NCI-H1092 treated with DMSO at 0.1 percent for 48 hours (cell line): ENCODE measurements at places on chromosomes 5 and 9.

DNA sequence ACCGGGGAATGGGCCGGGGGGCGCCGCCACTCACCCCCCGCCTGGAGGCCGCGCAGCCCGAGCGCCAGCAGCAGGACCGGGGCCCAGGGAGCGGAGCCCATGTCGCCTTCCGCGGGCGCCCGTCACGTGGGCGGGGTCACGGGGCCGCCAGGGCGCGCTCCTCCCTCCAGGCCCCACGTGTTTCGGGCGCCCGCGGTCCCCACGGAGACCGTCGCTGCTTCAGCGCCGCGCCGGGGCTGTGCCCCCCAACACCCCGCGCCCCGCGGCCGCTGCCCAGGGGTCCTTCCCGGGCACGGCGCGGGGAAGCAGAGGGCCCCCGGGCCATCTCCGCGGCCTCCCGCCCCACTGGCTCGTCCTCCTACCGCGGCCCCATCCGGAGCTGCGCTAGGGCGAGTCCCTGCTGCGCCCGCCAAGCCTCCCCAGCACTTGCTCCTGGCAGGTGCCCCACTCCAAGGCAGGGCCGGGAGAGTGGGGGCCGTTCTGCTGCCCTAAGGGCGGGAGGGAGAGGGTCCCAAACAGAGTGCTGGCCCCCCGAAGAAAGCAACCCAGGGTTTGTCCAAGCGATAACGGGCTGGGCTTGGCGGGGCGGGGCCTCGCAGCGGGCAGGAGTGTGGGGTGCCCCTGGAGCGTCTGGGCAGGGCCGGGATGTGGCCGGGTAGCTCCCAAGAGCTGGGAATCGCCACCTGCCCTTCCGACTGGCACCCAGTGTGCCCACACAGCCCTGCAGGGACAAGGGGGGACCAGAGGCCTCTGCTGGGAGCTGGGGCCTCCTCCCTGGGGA is at the start of gene DPP7:
Gene DPP7, minus strand, starts transcription at position 121 of the 781 bp plus-strand sequence. Its CDS starts 20 bp downstream, at position 101.
- peak; percentile 17 for DNase-seq

GRCh38 chr9:89502038-89502601 is 4.2 kb upstream of the SEMA4D start:
- no peak for DNase-seq

DNA sequence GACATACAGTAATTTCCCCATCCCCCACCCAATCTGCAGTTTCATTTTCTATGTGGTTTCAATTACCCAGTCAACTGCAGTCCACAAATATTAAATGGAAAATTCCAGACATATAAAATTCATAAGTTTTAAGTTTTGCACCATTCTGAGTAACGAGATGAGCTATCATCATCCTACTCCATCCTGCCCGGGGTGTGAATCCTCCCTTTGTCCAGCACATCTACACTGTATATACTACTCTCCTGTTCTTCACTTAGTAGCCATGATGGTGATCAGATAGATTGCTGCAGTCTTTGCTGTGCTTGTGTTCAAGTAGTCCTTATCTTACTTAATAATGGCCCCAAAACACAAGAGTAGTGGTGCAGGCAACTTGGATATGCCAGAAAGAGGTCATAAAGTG is 11.3 kb downstream of the OXCT1 start:
- DNase-seq, result no peak

GRCh38 chr5:14417276-14417730 is 164.3 kb upstream of the OTULINL start:
- DNase-seq, result no peak

- no peak for DNase-seq
Observed at GRCh38 chr5:142492781-142493281, 168.0 kb upstream of the SPRY4 start.

- DNase-seq, result peak; percentile 19
Observed at GRCh38 chr5:101728933-101729332, 567.2 kb downstream of the SLCO4C1 start.

DNA sequence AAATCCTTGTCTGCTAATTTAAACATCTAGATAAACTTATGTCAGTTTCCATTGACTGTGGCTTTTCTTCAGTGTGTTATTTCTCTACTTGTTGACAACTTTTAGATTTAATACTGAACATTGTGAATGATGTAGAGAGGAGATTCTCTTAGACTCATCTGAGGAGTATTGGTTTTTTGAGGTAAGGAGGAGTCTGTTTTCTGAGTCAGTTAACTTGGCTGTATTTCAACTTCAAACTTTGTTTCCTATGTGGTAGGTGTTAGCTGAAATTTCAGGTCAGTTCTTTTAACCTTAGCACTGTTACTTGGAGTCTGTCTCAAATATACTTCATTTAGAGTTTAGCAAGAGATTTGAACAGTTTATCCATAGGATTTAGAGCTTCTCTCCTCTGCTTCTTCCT is 67.9 kb downstream of the XRCC4 start:
- no peak for DNase-seq
